Hematopoietic multipotent progenitor cell treated with erythropoietin and hydrocortisone succinate and interleukin-3 and kit ligand, for 4 days (in vitro differentiated cells): ENCODE measurements at places on chromosomes 4 and X.

GRCh38 chr4:156052116-156052515, 98.5 kb upstream of the CTSO start:
- DNase-seq, result no peak

GRCh38 chr4:7799306-7799705, 140.4 kb downstream of the AFAP1 start:
- no peak for DNase-seq

- DNase-seq, result no peak
These were observed 367.9 kb upstream of the SLIT2 start for GRCh38 chr4:19883841-19884240.

DNA sequence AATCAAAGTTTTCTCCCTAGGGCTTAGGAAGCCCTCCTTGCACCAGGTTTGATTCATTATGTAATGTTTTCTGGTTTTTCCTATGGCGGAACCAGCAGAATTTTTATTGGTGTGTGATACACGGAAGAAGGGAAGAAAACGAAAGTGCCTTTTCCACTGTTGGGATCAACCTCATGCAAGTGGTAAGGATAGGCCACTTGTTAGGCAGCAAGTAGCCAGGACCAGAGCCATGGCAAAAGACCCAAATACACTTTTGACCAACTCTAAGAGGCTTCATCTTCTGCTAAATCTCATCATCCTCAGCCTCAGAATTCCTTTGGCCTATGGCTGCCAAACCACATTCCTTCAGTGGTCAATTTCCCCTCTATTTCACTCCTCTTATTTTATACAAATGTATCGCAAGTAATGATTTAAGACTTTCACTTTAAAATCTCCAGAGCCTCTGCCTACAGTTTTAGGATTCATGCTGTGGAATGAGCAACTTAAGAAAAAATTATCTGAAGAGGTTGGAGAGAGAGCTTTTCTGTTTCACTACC, 21.2 kb downstream of the PPAT start:
- no peak for DNase-seq
